ENCODE measurements at places on chromosomes 1 and 21.

DNA sequence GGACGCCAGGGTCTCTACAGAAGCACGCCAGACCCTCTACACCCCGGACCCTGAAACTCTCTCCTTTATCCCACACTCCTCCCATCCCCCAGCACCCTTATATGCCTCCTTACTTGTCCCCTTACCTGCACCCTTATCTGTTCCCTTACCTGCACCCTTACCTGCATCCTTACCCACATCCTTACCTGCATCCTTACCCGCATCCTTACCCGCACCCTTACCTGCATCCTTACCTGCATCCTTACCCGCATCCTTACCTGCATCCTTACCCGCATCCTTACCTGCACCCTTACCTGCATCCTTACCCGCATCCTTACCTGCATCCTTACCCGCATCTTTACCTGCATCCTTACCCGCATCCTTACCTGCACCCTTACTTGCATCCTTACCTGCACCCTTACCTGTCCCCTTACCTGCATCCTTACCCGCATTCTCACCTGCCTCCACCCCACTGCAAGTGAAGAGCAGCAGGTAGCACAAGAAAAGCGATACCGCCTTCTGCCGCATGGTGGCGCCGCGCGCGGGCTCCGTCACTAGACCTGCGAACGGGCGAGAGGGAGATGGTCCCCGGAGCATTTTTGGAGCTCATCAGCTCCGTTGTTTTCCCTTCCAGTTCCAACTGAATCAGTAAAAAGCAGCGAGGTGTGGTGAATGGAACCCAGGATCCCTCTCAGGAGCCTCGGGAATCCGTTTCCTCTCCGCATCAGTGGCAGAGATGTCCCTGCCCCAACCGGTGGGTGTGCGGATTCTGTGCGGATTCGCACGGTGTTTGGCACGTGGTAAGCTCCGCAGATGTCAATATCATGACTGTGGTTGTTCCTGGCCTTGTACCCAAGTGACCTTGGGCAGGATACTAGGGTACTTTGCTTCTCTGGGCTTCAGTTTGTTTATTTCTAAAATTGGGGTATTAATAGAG, 2.9 kb downstream of the IFI6 start:
- peak; percentile 38 for DNase-seq

DNA sequence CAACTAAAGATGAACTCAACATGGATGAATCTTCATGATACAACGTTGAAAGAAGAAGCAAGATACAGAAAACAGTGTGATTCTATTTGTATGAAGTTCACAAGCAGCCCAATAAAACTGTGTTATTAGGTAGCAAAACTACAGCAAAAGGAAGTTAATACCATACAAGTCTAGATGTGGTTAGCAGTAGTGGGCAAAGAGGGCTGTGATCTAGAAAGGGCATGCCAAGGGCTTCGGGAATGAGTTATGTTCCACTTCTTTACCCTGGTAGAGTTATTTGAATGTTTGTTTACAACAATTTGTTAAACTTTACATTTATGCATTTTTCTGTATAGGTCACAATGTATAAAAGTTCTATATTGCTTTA, 9.2 kb downstream of the TNFRSF9 start:
- no peak for DNase-seq

- peak; percentile 86 for DNase-seq
These were observed 21.3 kb downstream of the GPSM2 start for GRCh38 chr1:108897865-108898720.

GRCh38 chr1:29827801-29828525, 591.6 kb downstream of the PTPRU start:
- no peak for DNase-seq

GRCh38 chr1:86956221-86956620, 41.8 kb downstream of the HS2ST1 start:
- no peak for DNase-seq

DNA sequence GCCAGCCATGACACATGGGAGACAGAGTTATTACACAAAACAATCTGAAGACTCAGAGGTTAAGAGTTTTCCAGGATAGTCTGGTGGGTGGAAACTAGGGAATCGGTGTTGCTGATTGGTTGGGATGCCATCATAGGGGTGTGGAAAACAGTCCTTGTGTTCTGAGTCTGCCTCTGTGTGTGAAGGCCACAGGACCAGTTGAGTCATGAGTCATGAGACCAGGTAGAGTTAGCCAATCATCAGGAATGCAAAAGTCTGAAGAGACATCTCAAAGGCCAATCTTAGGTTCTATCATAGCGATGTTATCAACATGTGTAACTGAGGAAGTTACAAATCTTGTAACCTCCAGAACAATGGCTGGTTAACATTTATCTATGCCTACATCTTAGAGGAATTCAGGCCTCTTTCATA, 49.7 kb upstream of the NEK7 start:
- no peak for DNase-seq

All from hippocampal formation (tissue), 2 donors.